Mesothelial cell of epicardium (in vitro differentiated cells): ENCODE measurements at places on chromosomes 11 and 22.

GRCh38 chr11:34644669-34645406 lies 23.9 kb downstream of the EHF start:
- DNase-seq = no peak

- DNase-seq = no peak
These were observed 6.8 kb upstream of the PLAAT3 start for GRCh38 chr11:63621071-63621470.

- DNase-seq = no peak
These were observed 5.4 kb downstream of the DDIAS start for GRCh38 chr11:82906931-82907330.

- DNase-seq = no peak
These were observed 1.5 kb downstream of the MIAT start for GRCh38 chr22:26658671-26659478.

DNA sequence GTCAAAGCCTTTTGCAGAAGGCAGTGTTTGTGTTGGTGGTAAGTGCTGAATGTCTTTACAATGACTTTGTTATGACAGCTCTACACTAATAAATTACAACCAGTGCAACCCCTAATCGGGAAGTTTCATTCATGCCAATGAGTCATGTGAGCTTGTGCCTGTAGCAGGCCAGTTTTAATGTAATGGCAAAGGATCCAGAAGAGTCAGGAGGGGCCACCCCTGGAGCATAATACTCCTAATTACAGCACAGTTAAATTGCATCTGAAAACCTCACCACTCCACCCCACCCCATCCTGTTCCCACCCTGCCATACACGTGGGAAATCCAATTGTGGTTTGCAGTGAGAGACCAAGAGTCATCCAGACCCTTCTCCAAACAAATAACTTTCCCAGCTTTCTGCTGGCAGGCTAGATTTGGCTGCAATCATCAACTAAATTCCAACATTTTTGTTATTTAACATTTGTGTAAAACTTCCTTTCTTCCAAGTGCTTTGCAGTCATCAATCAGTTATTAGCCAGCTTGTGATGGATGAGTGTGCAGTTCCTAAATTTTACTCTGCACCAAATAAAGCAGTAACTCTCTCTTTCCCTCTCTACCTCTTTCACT lies 277.3 kb upstream of the FAT3 start:
- DNase-seq = no peak

GRCh38 chr11:5285703-5286340 lies 15.9 kb downstream of the OR51B4 start:
- no peak for DNase-seq

DNA sequence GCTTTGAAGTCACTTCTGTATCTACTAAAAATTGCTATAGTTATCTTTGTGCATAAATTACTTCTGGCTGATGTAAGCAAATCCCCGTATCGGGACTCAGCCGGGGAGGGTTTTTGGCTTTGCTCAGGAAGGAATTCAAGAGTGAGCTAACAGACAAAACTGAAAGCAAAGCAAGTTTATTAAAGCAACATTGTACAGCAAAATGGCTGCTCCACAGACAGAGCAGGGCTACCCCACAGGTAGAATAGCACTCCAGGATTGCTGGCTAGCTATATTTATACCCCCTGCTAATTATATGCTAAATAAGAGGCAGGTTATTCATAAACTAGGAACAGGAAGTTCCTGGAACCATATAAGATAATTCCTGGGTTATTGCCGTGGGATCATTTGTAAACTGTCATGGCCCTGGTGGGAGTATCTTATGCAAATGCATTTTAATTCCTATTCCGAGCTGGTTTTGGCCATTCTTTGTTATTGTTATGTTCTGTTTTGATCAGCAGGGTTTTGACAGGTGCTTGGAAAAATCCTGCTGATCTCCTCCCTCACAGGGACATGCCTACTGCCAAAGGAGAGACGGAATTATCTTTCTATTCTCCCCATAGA lies 15.2 kb downstream of the MIF start:
- no peak for DNase-seq
